Fibroblast of skin of right biceps (primary cell): ENCODE measurements at places on chromosomes 13 and 19.

DNA sequence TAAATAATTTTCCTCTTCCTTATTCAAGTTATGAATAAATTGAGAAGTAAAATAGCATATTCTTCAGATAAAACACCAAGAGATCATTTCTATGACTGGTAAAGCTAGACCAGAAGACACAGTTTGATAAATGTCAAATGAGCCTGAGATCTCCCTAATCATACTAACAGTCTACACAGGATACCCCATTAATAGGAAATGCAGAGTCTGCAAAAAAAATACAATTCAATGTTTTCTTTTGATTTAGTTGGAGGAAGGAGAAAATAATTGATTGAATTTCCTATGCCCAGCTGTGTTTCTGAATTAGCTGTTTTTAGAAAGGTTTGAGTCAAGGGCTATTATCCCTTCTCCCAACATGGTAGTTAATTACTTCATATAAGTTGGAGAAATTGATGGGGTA lies 734.6 kb upstream of the SLITRK1 start:
- no peak for DNase-seq

- no peak for DNase-seq
These were observed 1.4 kb downstream of the ZNF699 start for GRCh38 chr19:9308091-9308770.

DNA sequence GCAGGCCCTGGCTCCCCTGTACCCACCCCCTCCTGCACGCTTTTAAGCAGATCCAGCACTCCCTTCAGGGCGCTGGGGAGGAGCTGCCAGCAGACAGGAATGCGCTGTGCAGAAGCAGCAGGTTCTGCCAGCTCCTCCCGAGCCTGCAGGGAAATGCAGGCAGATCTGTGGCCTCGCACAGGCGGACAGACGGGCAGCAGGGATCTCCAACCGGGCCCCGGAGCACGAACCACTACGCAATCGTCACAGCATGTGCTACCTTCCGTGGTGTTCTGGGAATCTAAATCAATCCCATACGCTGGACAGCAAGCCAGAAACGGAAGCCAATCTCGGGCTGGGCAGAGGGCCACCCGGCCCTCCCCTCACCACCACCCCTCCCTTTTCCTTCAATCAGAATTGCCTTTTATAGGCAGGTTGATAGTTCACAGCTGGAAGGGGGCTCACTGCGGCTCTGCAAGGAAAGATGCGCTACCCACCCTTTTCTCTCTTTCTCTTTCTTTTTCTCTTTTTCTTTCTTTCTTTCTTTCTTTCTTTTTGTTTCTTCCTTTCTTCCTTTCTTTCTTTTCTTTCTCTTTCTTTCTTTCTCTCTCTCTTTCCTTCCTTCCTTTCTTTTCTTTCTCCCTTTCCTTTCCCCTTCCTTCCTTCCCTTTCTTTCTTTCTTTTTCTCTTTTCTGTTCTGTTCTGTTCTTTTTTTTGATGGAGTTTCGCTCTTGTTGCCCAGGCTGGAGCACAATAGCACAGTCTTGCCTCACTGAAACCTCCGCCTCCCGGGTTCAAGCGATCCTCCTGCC lies 99.9 kb downstream of the GNG7 start:
- DNase-seq, result peak; percentile 95

DNA sequence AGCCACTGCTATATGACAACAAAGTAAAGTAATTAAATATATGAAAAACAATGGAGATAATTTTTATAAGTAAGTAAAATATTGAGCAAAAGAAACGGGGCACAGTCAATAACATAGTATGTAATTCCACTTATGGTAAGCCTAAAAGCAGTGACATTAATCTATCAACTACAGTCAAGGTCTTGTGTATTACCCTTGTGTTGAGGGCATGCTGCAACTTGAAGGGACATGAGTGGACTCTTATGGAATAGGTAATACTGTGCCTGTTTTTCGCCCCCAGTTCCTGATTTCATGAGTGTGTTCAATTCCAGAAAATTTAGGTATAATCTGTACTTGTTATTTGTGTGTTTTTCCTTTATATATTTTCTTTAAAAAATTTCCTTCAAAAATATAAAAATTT lies 201.3 kb upstream of the SLITRK6 start:
- DNase-seq, result no peak

DNA sequence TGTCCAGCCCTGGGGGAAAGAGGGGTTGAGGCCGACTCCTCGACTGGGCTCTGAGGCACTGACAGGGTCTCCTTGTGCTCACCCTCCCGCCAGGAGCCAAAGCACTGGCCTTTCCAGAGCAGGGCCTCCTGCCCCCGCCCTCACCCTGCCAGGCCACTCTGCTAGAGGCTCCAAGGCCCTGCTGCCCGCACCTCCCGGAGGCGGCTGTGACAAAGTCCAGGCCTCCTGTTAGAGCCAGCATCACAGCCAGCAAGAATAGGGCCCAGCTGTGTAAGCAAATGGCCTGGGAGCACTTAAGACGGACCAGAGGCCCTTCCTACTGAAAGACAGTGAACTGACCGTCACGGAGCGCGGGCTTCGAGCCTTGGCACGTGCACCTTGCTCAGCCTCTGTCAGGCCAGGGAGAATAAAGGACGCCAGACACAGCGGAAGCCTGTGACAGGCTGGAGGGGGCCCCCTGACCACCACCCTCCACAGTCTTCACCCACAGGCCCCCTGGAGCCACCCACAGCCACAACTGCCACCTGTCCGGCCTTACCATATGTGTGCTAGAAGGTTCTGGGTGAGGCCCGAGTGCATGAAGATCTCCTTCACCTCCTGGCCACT lies 50.9 kb downstream of the EPS15L1 start:
- DNase-seq, result no peak

DNA sequence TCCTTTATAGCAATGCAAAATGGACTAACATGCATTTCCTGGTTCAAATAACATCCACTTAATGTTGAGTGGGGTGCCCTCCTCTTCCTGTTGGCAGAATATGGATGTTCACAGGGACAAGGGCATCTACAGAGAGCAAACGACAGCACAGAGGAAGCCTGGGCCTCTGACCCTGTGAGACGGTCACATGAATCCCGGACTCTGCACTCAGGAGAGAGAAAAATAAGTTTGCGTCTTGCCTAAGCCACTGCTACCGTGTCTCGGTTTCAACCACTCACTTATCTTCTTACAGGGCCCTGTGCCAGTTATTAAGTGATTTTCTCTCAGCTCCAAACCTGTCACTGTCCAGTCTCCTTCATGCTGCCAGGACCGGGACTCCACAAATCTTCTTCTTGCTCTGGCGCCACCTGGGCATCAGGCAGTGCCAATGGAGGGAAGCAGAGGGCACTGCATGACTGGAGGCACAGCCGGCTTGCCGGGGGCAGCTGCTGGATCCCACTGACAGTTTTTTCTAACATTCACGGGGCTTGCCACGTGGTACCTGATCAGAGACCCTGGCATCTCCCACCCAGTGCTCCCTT lies 11.8 kb downstream of the LIG1 start:
- DNase-seq, result no peak

- no peak for DNase-seq
These were observed 35.1 kb downstream of the SIAH3 start for GRCh38 chr13:45816427-45816826.

DNA sequence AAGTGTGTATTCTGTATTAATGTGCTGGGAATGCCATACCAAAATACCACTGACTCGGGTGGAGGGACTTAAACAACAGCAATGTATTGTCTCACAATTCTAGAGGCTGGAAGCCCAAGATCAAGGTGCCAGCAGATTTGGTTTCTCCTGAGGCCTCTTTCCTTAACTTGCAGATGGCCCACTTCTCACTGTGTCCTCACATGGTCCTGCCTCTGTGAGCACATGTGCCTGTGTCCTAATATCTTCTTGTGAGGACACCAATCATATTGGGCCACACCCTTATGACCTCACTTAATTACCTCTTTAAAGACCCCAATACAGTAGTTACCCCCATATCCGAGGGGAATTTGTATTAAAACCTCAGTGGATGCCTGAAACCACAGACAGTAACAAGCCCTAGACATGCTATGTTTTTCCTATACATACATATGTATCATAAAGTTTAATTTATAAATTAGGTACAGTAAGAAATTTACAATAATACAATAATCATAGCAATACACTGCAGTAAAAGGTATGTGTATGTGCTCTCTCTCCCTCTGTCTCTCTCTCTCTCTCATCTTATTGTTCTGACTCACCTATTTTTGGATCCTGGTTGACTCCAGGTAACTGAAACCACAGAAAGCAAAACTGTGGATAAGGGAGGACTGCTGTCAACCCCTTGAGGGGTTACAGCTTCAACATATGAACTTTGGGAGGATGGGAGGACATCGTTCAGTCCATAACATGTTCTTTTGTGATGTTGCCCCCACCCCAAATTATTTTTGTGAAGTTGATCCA lies 174.3 kb downstream of the IRS2 start:
- DNase-seq, result no peak

GRCh38 chr19:42102877-42103276 lies 26.9 kb downstream of the ZNF574 start:
- DNase-seq, result no peak

DNA sequence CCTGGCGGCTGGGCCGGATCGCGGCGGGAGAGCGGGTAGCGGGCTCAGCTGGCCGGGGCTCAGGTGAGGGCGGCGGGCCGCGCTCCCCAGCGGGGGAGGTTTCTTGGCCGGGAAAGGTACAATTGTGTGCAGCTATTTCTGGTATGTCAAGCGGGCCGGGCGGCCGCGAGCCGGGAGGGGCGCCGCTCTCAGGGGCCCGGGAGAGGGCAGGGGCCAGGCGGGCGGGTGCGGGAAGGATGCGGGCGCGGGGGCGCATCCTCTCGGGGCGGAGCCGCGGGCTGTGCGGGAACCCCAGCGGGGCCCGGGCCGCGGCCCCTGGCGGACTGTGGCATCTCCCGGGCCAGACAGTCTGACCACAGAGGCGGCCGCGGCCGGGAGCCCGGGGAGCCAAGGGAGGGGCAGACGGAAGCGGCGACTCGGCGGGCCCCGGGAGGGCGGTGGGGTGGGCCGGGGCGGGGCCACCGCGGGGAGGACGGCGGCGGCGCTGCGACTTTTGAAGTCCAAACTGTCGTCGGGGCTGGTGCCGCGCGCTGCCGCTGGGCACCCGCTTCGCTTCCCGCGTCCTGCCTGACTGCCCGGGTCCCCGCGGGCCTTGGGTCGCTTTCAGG lies at the start of gene LMO7:
Gene LMO7 (plus strand): TSS at position 503 of the 608 bp plus-strand sequence. CDS start 328 bp downstream, outside the sequence.
- DNase-seq, result peak; percentile 80

- DNase-seq, result no peak
These were observed 24.2 kb downstream of the SERP2 start for GRCh38 chr13:44397766-44398223.

GRCh38 chr13:53137779-53138178 lies 109.2 kb downstream of the OLFM4 start:
- DNase-seq, result peak; percentile 98

GRCh38 chr13:90773681-90774080 lies 573.8 kb upstream of the MIR17HG start:
- DNase-seq, result no peak

GRCh38 chr19:35901854-35902661 lies at the start of gene HCST:
Gene HCST (plus strand): TSS chr19:35902529. CDS start chr19:35902594, 65 bp downstream.
- DNase-seq, result peak; percentile 57

- no peak for DNase-seq
These were observed 263.0 kb downstream of the B3GLCT start for GRCh38 chr13:31462766-31463165.

- no peak for DNase-seq
These were observed 32.1 kb downstream of the CYP2B6 start for GRCh38 chr19:41023193-41023592.

- DNase-seq, result no peak
These were observed 38.2 kb upstream of the KPNA3 start for GRCh38 chr13:49830721-49831120.

GRCh38 chr13:33799950-33800592 lies 17.9 kb upstream of the RFC3 start:
- peak; percentile 40 for DNase-seq

- DNase-seq, result no peak
These were observed 1.7 kb downstream of the ARHGAP35 start for GRCh38 chr19:46862503-46862834.

GRCh38 chr19:41551212-41551610 lies 24.8 kb upstream of the CEACAM21 start:
- DNase-seq, result no peak

DNA sequence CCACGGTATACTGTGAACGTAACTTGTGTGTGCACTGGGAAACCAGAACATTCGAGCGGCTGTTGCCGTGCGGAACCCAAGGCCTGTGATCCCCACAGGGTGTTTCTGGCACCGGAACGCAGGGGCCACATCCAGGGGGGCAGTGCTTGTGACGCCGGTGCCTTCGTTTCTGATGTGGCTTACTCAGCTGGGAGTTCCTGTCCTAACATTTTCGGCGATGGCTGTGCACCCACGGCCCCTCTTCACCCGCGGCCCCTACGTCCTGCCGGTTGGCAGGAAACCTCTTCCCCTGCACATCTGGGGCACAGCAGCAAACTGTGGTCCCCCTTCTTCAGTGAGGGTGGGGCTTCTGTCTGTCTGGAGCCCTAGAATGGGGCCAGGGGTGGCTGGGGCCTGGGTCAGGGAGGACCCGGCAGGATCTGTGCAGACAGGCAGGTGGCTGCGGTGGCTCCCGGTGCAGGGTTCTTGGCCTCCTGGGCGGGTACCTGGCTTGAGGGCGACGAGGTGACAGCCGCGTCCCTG lies 26.2 kb downstream of the CSNK1G2 start:
- DNase-seq, result no peak

GRCh38 chr13:73364736-73365135 lies 305.9 kb downstream of the KLF5 start:
- DNase-seq, result no peak

GRCh38 chr19:34220472-34221063 lies 33.8 kb upstream of the GARRE1 start:
- DNase-seq, result peak; percentile 72

DNA sequence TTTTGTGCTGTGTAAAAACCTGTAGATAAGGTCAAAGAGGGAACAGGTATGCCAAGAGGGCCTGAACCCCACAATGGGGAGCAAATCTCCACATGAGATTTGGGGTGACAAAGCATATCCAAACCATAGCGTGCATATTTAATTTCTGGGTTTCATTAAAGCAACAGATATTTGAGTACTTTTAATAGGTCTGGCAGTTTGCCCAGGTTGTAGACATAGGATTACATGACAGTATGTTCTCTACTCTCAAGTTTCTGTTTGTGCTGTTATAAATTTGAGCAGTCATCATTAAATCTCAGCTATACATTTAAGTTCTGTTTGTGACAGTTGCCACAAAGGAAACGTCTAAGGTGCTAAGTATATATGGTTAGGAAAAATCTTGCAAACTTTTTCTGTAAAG lies 236.4 kb downstream of the ATP8A2 start:
- no peak for DNase-seq

GRCh38 chr13:113245849-113246796 lies 36.7 kb downstream of the CUL4A start:
- DNase-seq, result no peak

- DNase-seq, result no peak
These were observed 8.1 kb downstream of the CEBPA start for GRCh38 chr19:33294058-33294798.
